ENCODE measurements at places on chromosomes 12 and 14.

GRCh38 chr12:48197549-48197970 lies 5.5 kb downstream of the OR10AD1 start:
- no peak for DNase-seq

DNA sequence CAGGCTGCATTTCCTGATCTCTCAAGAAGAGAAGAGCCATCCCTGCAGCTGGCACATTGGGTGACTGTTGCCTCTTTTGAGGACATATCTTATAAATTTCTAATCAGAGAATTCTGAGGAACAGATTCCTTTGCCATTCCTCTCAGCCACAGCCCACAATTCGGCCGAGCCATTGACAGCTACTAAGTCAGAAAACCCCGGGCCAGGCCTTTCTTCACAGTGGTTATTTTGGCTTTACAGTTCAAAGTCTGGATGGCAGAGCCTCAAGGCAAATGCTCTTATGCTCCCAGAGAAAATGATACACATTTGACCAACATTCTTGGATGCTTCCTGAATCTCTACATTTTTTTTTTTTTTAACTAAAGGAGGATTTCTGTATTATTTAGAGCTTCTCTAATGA lies 138.4 kb upstream of the FRMD6 start:
- DNase-seq = no peak

- no peak for DNase-seq
Observed at GRCh38 chr14:92546347-92547053, 32.9 kb downstream of the RIN3 start.

DNA sequence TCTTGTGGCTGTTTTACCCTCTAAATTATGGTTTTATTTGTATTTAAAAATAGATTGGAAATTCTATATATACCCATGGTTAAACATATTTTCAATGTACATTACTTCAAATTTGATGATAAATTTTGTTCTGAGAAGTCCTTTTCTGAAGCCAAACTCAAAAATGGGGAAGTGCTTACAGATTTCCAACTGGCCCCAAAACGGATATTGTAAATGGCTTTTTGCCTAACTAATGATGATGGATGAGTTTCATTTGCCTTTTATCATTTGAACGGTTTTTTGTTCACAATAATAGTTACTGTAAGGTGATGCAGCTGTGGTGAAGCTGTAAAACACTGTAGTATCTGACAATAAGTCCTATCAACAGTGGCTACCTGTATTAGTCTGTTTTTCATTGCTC lies 136.9 kb downstream of the FUT8 start:
- DNase-seq = no peak

DNA sequence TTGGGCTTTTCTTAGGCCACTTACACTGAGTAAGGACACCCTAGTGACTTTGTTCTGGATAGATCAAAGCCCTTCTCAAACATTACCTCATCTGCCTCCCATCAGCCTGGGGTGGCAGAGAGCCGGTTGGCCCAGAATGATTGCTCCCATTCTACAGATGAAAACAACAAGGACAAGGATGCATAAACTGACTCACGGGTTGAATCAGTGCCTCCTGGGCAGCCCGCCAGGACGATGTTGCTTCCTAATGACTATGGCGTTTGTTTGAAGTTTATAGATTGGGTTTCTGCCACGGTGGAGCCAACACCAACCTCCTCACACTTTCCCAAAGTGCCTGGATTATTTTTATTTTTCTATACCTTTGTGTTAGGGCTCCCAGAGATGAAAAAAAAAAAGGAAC lies 3.6 kb upstream of the VRK1 start:
- DNase-seq = no peak

- DNase-seq = no peak
Observed at GRCh38 chr14:24694680-24695079, 60.7 kb upstream of the GZMB start.

DNA sequence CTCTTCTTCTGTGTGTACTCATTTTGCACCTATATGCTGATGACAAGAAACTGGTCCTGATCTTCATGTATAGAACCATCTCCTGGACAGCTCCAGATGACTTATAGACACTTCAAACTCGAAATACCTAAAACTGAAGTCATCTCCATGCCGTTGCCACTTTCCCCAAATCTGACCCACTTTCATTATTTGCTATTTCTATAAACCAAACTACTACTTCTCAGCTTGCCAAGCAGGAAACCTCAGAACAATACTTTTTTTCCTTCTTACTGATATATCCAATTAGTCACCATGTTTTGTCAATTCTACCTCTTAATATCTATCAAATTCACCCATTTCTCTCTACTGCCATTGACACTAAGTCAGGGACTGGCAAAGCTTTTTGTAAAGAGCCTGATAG lies 14.8 kb downstream of the SGPP1 start:
- DNase-seq = no peak

GRCh38 chr12:44640427-44641190 lies 235.5 kb downstream of the NELL2 start:
- DNase-seq = no peak

DNA sequence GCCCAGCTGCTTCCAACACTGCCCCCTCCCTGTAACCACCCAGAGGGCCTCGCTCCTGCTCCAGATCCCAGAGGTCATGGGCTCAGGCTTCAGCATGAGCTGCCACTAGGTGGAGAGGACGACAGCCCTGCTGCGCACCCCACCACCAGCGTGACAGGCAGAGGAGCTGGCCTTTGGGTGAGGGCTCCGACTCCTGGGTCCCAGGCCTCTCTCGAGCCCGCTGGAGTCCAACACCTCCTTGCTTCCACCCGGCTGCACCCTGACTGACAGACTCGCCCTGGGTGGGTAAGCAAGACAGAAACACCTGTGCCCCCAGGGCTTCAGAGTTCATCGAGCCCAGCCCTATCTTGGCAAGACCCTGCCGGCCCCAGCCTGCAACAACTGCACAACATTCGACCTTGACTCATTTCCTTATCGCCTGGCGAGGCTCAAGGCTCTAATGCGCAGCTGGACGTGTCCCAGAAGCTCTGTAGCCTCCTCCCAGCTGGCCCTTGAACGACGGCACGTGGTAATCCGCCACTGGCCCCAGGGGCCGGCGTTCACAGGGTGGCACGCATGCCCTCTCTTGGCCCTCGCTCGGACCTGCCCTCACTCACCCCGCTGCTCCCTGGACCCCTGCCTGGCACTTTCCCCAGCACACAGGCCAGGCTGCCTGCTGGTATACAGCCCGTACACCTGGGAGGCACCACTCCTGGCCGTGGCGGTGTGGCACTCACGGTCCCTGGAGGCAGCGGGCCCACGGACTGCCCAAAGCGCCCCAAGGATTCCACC lies 28.0 kb downstream of the VPS37B start:
- no peak for DNase-seq

- DNase-seq = no peak
Observed at GRCh38 chr14:52780893-52781292, 10.5 kb downstream of the GNPNAT1 start.

DNA sequence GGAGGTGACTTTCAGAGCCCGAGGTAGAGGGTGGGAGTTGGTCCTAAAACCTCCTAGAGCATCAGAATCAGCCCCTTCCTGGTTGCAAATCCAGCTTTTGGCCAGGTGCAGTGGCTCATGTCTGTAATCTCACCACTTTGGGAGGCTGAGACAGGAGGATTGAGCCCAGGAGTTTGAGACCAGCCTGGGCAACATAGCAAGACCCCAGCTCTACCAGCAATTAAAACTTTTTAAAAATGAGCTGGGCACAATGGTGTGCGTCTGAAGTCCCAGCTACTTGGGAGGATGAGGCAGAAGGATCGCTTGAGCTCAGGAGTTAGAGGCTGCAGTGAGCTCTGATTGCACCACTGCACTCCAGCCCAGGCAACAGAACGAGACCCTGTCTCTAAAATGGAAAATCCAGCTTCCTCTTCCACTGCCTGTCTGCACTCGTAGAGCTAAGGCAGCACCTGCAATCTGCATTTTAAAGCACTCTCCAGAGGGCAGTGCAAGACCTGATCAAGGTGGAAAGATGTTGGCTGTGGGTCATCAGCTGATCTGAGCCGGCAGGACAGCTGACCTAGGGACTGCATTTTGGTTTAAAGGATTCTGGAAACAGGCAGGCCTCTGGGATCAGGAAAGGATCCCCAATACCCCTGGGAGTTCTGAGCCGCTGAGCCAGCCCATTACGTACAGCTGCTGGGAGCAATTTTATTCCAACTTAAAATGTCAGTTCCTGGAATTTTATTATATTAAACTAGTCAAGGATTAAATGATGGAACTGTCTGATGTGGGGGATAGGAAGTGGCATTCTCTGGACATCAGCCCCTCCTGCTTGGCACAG lies 1.8 kb upstream of the TESC start:
- no peak for DNase-seq

GRCh38 chr14:78340250-78340649 lies 170.1 kb downstream of the NRXN3 start:
- DNase-seq = no peak

DNA sequence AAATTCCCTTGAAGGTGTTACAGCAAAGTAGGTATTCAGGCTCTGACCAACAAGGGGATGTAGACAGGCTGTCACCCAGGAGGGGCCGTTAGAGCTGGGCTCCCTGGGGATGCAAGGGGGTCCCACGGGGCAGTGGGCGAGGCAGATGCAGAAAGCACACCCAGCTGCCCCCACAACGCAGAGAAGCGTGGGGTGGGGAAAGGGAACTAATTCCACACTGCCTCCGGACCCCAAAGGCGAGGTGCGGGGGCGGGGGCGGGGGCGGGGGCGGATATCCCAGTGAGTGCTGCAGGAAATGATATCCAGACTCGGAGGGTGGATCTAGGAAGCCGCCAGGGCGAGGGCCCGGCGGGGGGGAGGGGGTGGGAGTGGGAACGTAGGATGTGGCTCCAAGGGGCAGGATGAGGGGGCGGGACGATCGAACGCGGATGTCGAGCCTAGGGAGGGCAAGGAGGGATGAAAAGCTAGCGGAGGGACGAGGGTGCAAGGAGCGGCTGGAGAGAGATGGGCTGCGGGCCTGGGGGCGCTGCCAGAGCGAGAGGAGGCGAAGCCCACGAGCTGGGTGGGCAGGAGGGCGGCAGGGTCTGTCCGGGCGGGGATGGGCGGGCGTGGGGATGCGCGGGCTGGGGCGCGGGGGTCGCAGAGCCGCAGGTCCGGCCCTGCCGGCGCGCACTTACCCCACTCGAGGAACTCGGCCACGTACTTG lies 874 bp downstream of the CDC42BPB start:
- DNase-seq = no peak

- DNase-seq = peak; percentile 24
Observed at GRCh38 chr12:8078398-8078797, 3.7 kb upstream of the NECAP1 start.

DNA sequence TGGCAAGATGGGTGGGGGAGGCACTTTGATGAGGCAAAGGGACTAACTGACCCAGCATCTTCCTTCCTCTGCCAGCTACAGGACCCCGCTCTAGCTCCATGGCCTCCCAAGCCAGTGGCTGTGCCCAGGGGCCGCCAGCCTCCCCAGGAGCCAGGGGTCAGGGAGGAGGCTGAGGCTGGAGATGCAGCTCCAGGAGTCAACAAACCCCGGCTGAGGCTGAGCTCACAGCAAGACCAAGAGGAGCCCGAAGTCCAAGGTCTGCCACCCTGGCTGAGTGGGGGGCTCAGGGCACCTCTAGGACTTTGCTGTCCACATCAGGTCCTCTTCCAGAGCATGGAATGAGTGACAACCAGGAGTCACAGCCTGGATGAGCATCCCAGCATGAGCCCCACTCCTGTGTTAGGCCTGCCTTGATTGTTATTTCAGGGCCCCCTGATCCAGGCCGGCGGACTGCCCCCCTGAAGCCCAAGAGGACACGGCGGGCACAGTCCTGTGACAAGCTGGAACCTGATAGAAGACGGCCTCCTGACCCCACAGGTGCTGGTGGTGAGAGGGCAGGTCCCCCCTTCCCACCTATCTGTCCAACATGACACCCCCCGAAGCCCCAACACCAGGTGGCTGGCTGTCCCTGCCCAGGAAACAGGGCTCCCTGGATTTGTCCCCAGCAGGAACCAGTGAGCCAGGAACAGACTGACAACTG lies 2.5 kb upstream of the CPNE6 start:
- DNase-seq = no peak

- no peak for DNase-seq
Observed at GRCh38 chr14:104253901-104254353, 115.5 kb downstream of the KIF26A start.

DNA sequence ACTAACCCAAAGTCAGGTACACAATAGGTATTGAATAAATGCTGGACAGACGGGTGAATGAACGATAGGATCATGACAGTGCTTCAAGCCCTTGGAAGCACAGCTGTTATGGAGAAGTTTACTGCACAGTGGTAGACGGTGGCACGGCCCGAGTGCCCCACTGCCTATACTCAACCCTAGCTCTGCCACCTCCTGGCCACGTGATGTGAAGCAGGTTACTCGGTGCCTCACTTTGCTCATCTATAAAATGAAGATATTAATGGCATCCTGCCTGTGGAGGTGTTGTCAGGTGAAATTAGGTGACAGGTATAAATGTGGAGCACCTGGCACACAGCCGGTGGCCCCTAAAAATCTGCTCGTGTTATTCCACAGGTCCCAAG lies 5.8 kb downstream of the ASB2 start:
- DNase-seq = peak; percentile 60

DNA sequence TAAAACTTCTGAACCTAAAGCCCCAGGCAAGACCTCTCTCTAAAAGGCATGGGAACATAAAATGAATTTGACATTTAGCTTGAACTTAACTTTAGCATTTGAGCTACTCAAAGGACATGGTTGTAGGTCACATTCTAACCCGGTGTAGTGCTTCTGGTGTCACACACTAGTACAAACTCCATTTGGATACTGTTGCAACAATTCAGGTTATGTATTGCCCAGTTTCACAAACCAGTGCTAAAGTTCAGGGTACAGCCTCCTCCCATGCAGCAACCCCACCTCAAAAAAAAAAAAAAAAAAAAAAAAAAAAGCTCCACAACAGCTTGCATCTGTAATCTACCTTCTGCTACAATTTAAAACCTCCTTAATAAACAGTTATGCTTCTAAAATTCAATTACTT lies 7.8 kb downstream of the PPTC7 start:
- no peak for DNase-seq

DNA sequence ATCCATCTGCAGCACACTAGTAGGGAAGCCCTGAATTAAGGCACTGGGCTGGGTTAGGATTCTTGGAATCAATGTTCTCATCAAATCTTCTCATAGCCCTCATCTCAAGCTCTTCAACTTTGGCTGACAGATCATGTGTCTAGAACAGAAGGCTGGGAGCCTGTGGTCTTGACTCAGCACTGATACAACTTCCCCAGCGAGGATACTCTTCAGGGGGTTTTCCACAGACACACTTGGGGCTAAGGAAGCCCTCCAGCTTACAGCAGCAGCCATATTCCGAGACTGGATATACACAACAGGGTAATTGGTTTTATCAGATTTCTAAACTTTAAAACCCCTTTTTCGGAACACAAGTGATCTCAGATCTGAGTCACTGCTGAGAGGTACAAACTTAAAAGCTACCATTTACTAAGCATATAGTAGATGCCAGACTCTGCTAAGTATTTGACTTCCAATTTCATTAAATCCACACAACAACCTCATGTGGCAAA lies 3.5 kb downstream of the FMNL3 start:
- DNase-seq = peak; percentile 18

DNA sequence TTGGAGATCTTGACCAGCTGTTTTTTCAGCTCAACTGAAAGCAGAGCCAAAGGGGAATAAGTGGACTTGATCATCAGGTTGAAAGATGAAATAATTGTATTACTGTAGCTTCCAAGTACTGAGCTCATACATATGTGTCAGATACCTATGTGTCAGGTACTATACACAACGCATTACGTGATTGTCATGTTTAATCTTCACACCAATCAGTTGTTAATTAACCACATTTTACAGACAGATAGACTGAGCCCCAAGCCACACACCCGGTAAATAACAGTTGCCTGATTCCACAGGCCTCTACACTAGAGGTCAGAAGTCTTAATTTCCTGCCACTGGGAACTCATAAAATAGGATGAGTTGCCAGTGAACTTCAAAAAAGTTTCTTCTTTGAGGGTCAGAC lies 128.5 kb downstream of the GPR135 start:
- no peak for DNase-seq
